ENCODE measurements at places on chromosomes 6 and 20.

- DNase-seq, result no peak
These were observed 37.1 kb downstream of the PPP1R16B start for GRCh38 chr20:38842558-38842981.

DNA sequence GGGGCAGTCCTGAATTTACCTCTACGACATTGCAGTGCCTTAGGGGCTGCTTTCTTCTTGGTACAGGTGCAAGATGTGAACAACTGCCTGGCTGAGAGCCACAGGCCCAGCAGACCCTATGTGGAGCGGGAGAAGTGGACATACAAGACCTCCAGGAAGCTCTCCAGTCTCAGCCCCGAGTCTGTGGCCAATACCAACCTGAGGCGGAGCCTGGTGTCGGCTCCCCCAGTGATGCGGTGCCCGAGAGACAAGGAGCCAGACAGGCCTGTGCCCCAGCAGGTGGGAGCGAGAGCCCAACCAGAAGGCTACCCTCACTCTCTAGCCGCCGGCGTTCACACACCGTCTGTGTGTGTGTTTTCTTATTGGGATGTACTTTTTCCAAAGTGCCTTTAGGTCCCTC lies 59.6 kb downstream of the EFCAB8 start:
- DNase-seq, result no peak

DNA sequence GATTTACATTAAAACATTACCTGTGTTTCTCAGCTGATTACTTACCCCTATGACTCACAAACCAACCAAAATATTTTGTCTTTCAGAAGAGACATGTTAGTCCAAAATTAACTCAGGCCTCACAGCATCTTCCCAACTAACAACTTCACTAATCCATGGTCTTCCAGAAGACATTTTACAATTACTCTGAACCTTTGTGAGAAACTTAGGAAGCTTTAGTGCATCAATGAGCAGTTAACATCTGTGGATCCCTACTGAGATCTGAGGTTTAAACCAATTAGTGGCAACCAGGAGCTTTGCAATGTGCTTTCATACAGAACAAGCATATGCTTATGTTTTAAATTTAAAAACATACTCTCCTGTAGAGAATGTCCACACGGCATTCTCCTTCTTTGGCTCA lies 269.7 kb downstream of the UBE3D start:
- no peak for DNase-seq

DNA sequence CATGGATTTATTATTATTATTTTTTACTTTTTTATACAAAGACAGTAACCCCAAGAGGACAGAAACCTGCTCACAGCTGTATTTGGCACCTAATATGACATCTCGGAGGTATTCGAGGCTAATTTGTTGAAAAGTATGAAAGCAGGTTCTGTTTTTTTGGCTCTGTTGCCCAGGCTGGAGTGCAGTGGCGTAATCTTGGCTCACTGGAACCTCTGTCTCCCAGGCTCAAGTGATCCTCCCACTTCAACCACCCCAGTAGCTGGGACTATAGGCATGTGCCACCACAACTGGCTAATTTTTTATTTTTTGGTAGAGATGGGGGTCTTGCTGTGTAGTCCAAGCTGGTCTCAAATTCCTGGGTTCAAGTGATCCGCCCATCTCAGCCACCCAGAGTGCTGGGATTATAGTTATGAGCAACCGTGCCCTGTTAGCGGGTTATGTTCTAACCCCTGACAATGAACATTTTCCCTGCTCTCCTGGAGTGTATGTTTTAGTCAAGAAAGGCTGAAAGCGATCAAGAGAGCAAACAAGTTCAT lies 53.7 kb upstream of the ZNF217 start:
- no peak for DNase-seq

DNA sequence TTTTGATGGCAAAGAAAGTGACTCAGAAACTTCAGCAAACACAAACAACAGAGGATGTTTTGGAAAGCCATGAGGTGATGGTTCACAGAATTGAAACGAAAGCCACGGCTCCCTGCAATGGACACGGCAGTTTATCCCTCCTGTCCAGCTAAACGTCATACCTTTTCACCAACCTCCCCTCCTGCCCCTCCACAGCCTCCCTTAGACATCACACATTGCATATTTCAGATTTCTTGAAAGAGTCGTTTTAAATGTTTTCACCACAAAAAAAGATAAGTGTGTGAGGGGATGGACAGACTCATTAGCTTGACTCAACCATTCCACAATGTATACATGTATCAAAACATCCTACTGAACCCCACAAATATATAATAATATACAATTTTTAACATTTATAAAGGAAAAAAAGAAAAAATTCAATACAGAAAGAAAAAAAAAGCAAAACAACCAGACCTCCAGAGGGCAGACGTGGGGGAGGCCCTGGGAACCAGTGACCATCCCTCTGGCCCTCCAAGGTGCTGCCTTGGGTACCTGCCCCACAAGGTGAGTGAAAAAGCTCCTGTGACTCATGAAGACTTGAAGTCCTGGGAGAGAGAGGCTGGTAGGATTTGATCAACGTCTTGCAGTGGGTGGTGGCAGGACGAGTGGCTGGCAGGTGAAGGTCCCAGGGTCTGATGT lies 117.2 kb upstream of the THBS2 start:
- DNase-seq, result no peak

- peak; percentile 97 for DNase-seq
These were observed 92.5 kb upstream of the ADGRF1 start for GRCh38 chr6:47134476-47135189.

DNA sequence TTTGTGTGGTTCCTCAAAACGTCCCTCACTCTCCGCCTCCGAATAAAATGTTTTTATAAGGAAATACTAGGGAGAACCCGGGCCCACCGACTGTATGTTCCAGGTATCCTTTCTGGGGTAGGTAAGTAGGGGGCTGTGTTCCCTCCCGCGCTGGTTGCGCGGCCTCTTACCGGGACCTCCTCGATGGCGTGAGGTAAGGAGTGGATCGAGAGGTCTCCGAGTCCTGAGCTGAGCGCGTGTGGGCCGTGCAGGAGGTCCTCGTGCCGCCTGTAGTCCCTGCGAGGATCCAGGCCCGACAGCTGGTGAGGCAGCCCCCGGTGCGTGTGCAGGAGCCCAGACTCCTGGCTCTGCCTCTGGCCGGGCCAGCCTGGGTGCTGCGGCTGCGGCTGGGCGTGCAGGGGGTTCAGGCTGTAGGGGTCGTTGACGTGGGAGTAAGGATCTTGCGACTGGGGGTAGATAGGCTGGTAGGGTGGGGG lies 5.1 kb downstream of the TFAP2A start:
- DNase-seq, result no peak

GRCh38 chr6:46010771-46011170 lies 4.9 kb downstream of the CLIC5 start:
- DNase-seq, result no peak

GRCh38 chr6:144360401-144360800 lies 75.3 kb downstream of the UTRN start:
- no peak for DNase-seq

DNA sequence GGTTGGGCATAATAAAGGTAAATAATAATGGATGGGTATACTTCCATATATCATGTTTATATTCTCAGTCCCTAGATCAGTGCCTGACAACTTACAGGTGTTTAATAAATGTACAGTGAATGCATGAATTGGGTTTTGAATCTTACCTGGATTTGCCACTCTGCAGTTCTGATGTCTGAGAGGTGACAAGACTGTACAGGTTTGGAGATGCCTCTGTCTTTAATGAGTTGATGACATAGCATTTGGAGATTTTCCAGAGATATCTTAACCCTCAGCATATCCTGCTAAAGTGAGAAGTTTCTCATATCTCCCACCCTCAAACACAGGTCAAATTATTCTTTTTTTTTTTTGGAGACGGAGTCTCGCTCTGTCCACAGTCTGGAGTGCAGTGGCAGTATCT lies 2.2 kb downstream of the ANKS1A start:
- no peak for DNase-seq

- DNase-seq, result no peak
These were observed 41.5 kb upstream of the TIAM2 start for GRCh38 chr6:154953644-154954043.

GRCh38 chr6:128057946-128058345 lies 157.1 kb upstream of the THEMIS start:
- no peak for DNase-seq

GRCh38 chr6:157946053-157946617 lies 35.5 kb upstream of the SYNJ2 start:
- DNase-seq, result no peak

GRCh38 chr20:47262365-47263013 lies 94.0 kb downstream of the ZMYND8 start:
- DNase-seq, result no peak

DNA sequence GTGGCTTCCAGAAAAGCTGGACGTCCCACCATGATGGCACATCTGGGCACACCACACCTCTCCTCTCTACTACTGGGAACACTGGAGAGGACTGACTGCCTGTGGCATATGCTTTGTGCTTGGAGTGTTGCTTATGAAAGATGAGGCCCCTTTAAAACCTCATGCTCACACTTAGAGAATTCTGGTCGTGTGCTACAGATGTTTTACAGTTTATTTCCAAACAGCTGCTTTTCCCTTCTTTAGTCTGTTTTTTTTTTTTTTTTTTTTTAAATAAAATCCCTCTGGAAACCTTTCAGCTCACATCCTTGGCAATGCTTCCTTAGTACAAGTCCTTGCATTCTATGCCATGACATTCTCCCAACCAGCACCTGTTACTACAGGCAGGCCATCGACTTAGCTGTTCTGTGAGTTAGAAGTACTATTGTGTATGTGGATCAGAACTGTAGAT lies 60.3 kb downstream of the BMP6 start:
- DNase-seq, result no peak

DNA sequence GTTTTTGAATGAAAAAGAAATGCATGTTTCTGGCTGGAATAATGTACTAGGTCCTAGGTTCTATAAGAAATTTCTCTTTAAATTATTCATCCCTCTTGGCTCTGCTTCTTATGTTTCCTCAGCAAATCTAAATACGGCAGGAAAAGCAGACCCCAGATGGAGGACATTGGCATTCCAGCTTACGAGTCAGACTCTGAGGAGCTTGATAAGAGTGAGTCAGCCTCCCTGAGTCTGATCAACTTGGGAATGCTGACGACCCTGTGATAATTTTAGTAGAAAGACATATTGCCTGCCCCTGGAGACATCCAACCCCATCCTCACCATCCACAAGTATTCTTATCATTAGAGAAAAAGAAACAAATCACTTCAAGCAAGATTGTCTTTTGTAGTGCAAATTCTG lies 509.7 kb upstream of the MARCKS start:
- DNase-seq, result peak; percentile 44

DNA sequence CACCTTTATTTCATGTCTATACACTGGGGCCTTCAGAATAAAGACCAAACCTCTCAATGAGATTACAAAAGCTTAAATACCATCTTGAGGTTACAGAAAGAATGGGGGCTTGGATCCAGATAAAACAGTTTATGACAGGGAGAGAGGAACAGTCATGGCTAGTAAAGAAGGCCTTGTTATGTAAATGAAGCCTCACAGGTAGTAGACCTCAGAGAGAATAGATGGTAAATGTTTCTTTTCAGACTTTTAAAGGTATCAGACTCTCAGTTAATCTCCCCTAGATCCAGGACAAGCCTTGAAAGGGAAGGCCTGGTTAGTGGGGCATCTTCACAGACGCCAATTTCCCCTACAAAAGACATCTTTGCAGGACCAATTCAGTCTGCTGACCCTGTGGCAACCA lies 1325.6 kb downstream of the HACE1 start:
- DNase-seq, result no peak

DNA sequence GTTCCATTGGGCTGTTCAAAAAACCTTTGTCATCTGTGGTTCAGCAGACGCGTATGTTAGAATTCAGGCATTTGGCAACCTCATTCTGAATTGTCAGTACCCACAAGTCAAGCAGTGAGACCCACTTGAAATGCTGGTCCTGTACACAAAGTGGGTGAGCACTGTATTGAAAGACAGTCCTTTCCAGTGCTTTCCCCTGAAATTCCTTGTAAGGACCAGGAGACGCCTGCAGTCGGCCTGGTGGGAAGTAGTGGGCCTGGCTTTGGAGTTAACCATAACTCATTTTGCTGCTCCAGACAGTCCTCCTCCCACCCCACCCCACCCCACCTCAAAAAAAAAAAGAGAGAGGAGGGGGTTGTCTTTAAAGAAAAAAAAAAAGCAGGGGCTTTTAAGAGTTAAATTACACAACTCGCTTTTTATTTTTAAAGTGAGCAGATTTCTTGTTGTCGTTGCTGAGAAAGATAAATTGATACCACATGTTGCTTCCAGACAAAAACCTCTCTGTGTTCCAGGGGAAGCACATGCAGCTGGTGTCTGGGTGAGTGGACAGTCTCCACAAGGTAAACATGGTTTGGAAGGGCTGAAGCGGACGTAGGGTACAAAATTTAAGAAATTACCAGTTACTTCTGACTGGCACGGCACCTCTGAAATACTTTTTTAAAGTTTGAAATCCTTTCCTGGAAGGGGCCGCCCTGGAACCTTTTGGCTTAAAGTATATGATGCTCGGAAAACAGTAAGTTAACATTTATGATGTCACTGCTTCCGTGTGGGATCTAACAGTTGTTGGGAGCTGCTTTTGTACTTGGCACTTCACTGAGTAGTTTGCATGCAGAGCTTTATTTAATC lies 95.3 kb downstream of the FOXO3 start:
- peak; percentile 87 for DNase-seq

DNA sequence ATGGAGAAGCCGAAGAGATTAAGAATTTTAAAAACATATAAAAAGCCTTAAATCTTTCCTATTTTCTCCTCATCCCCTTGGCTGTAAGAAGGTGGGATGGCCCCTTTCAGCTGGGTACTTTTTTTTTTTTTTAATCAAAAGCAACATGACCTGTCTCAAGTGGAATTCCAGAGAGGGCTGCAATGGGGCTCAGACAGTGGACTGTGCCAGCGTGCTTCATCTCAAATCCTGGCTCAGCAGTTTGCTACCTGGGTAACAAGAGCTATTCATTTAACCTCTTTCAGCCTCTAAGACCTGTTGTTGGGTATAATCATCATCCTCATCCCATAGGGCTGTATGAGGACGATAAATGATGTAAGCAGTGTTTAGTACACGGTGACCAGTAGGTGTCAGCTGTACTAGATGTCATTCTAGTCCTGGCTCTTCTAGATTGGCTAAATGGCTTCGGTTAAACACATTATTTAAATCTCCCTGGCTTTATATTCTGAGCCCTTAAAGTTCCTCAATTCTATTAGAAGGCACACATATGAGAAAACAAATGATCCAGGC lies 6.9 kb upstream of the PPP1R3G start:
- DNase-seq, result no peak
